ENCODE measurements at places on chromosomes 6 and 20.

GRCh38 chr6:44004625-44005506, 122.4 kb downstream of the MRPL14 start:
- no peak for DNase-seq

GRCh38 chr20:32511358-32512046, 73.6 kb downstream of the NOL4L start:
- no peak for DNase-seq

- DNase-seq, result no peak
Measured at GRCh38 chr6:168286116-168286515, 33.5 kb downstream of the DACT2 start.

DNA sequence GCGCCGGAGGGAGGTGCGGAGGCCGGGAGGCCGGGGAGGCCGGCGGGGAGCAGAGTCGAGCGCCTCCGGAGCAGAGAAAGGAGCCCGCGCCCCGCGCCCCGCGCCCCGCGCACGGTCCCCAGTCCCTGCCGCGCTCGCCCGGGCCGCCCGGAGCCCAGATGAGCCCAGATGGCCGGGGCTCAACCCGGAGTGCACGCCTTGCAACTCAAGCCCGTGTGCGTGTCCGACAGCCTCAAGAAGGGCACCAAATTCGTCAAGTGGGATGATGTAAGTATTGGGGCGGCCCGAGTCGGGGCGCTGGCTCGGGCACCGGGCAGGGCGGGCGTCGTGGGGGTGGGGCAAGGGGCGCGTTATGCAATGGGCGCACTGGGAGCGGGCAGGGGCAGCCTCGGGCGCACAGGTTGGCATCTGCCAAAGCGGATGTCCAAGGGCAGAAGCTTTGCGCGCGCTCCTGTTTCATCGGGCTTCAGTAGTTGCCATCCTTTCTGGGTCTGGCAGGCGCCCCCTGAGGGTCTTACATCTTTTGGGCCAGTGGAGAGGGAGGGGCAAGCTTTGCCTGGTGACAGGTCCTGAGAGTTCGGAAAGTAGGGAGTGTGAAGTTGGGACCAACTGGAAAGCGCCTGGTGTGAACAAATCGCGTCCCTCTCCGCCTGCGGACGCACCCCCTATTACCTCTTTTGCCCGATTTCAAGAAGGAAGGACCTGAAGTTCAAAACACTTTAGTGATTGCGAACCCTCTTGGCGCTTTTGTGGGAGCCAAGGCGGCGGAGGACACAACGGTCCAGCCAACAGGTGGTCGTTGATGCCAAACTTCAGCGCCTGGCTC, 631 bp downstream of the PLCB1 start:
- DNase-seq, result no peak

- DNase-seq, result no peak
Measured at GRCh38 chr20:42161228-42161829, 543.2 kb upstream of the CHD6 start.

DNA sequence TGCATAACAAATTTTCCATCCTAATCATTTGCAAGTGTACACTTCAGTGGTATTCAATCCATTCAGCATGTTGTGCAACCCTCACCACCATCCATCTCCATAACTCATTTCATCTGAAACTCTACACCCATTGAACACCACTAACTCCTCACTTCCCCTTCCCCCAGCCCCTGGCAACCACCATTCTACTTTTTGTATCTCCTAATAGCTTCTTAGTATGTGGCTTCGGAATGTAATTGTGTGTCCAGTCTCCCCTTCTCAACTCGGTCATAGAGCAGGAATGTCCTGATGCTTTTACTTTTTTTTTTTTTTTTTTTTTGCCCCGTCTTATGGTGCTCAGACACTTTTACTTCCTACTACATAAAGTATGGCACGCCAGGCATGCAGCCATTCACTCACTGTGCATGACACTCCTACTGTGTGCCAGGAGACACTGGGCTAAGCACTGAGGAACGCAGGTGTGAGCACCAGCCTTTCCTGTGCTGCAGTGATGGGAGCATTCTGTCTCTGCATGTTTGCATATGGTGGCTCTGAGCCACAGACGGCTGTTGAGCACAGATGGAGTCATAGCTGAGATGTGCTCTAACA, 15.3 kb downstream of the HCK start:
- DNase-seq, result no peak
